ENCODE measurements at places on chromosomes 16 and 17.

GRCh38 chr17:31068291-31068690 is 26.5 kb upstream of the NF1 start:
- DNase-seq: no peak

- no peak for DNase-seq
These were observed 27.8 kb downstream of the GRIN2A start for GRCh38 chr16:10154389-10154788.

DNA sequence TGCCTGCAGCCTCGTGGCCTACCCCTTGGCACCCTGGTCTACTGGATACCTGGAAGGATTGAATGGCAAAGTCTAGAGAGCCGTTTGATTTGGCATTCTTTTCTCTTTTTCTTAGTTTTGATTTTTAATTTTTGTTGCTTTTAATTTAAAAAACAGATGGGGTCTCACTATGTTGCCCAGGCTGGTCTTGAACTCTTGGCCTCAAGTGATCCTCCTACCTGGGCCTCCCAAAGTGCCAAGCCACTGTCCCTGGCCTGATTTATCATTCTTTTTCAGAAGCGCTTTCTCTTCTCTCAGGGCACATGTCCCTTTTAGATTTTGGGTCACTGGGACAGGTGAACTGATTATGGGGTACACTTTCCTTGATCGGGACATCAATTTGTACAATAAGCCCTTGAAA is 10.8 kb downstream of the ZC3H18 start:
- DNase-seq: no peak

GRCh38 chr16:29664091-29664921 is 1.3 kb downstream of the SPN start:
- no peak for DNase-seq

- DNase-seq: peak; percentile 69
These were observed 7.5 kb downstream of the MNT start for GRCh38 chr17:2393174-2393953.

DNA sequence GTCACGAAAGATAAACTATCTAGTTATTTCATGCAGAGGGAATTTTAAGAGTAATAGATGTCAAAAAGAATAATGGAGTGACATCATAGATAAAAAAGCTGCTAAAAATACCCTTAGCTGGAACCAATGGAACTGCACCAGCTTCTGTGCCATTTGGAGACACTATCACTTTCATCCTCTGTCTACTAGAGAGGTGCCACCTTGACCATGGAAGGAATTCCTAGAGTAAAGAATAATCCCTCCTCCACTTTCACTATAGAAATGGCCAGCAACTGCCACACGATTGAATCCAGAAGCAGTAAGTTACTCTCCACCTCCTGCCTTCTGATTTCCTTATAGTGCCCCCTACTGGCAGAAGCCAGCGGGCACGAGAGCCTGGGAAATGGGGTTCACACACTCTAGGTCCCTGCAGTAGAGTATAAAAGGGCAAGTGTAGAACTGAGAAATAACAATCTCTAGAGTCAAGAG is 2.8 kb upstream of the ALDH3A2 start:
- DNase-seq: peak; percentile 63

DNA sequence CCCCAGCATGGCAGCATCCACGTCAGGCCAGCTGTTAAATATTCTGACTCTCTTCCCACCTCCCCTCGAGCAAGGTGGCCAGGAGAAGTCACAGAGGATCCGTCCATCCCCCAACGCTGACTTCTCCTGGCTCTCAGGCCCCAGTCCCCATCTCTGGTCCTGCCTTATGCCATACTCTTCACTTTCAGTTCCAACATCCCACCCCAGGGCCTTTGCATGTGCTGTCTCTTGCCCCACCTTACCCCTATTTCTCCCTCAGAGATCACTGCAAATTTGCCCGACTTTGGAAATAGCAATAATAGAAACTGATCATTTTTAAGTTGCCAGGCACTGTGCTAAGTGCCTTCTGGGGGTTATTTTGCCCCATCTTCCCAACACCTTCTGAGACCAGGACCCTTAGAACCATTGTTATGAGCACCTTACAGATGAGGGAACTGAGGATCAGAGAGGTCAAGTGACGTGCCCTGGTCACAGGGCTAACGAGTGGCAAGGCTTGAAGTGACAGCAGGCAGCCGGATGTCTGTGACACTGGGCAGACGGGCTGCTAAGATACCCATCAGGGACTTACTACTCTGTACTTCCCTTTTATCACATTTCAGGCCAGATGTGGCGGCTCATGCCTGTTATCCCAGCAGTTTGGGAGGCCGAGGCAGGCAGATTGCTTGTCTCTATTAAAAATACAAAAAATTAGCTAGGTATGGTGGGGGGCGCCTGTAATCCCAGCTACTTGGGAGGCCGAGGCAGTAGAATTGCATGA is 17.7 kb downstream of the HID1 start:
- DNase-seq: no peak

GRCh38 chr17:48494335-48494734 is 36.5 kb downstream of the HOXB1 start:
- DNase-seq: peak; percentile 60

- peak; percentile 69 for DNase-seq
These were observed 146.4 kb downstream of the IRX3 start for GRCh38 chr16:54140057-54140787.

GRCh38 chr17:81365601-81366585 is 29.4 kb upstream of the BAHCC1 start:
- peak; percentile 98 for DNase-seq

- DNase-seq: no peak
These were observed 1.4 kb upstream of the CTCF start for GRCh38 chr16:67560827-67561342.

DNA sequence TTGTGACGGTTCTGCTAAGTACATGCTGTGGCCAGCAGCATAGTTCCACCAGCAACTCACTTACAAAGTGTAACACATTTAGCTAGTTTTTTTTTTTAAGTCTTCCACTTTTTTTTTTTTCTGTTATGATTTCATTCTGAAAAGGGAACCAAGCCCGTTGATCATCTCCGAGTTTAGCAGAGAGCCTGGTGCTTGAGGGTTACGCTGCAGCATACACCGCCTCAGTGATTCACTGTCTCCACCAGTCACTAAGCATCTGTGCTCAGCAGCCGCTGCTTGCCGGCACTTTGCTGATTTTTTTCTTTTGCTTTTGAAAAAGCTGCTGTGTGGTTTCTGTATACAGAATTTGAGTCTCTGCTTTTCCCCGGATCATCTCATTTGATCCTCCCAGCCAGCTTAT is 194.5 kb upstream of the CDH13 start:
- no peak for DNase-seq

- DNase-seq: no peak
These were observed 25.3 kb downstream of the LITAF start for GRCh38 chr16:11561454-11561805.

- no peak for DNase-seq
These were observed 7.7 kb downstream of the FOXL1 start for GRCh38 chr16:86585821-86586611.

GRCh38 chr17:8735336-8735939 is 9.2 kb downstream of the CCDC42 start:
- DNase-seq: no peak

DNA sequence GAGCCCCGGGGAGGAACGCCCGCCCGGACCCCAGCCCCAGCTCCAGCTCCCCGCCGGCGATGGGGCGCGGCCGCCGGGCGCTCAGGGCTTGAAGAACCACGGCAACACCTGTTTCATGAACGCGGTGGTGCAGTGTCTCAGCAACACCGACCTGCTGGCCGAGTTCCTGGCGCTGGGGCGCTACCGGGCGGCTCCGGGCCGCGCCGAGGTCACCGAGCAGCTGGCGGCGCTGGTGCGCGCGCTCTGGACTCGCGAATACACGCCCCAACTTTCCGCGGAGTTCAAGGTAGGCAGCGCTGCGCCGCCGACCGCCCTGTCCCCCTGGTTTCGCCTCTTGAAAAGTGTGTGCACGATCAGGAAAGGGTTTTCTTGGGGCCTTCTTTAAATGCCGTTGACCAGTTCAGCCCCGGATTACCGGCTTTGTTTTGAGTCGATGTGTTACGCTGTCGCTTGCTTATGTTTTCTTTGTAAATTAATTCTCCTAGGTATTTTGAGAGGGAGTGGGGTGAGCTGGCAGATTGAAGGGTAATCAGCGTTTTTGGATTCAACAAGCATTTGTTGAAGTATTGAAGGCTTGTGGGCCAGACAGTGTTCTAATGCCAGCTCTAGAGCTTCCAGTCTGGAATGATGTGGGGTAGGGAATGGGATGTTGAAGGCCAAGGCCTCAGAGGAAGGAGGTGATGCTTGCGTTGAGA is 681 bp downstream of the USP43 start:
- peak; percentile 11 for DNase-seq

DNA sequence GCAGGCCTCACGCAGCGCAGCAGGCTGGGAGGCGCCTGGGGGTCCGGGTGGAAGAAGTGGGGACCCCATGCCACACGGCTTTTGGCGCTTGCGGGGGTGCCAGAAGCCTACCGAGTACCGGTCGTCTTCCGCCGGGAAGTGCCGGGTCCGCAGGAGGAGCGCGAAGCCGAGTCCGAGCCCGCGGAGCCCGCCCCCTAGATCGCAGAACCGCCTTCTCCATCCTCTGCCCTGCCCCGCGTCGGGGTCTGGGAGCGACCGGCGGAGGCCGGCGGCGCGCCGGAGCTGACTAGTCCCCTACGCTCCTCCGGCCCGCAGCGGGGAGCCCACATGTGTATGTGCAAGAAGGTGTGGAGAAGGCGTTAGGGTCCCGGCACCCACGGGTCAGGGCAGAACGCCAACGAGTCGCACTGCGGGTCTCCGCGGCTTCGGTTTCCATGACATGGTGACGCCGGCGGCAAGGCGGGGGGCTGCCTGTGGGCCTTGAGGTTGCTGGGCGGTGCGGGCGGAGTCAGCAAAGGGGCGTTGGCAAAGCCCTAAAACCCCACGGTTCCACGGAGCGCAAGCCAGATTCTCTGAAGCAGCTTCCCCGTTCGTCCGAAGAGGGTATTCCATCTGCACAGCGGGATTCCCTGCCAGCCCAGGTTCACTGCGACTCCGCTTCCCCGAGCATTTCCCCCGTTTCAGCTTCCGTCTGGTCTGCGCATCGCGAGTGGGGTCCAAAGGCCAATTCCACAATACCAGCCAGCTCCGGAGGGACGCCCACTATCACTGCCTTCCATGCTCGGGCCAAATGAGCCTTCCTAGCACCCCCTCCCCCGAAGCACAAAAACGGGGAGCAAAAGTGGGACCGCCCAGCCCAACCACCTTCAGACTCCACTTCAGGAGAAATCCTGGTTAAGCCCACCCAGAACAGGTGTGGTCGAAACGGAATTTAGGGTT is 2.3 kb upstream of the LHX1 start:
- no peak for DNase-seq

DNA sequence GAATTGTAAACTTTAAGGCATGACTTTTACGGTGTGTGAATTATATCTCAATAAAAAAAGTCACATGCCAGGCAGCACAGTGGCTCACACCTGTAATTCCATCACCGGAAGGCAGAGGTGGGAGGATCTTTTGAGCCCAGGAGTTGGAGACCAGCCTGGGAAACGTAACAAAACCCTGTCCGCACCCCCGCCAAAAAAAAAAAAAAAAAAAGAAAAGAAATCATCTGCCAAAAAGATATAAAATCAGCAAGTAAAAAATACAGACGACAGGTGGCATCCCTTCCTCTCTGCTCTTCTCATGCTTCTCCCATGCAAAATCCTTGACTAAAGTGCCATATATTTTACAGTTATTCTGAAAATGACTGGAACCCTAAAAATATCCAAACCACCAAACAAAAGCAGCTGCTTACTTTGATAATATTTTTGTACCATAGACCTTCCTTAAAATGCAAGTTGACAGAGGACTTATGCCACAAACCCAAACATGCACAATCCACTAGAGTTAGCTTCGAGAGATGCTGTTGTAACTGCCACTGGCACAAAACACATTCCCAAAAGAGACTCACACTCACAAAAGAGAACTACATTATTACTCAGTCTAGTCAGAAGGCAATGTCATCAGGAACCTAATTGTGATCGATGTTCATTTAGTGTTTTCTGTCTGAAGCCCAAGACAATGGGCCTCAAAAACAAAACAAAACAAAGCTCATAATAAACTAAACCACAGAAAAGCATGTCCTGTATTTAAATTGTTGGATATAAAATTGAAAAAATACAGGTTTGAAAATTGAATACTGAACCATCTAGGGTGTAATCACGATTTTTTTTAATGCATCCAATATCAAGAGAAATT is 2.4 kb downstream of the CRLF3 start:
- DNase-seq: no peak

GRCh38 chr17:48472411-48473281 is 42.6 kb upstream of the SKAP1 start:
- DNase-seq: peak; percentile 96

- no peak for DNase-seq
These were observed 192.8 kb upstream of the CDH11 start for GRCh38 chr16:65314627-65315008.

DNA sequence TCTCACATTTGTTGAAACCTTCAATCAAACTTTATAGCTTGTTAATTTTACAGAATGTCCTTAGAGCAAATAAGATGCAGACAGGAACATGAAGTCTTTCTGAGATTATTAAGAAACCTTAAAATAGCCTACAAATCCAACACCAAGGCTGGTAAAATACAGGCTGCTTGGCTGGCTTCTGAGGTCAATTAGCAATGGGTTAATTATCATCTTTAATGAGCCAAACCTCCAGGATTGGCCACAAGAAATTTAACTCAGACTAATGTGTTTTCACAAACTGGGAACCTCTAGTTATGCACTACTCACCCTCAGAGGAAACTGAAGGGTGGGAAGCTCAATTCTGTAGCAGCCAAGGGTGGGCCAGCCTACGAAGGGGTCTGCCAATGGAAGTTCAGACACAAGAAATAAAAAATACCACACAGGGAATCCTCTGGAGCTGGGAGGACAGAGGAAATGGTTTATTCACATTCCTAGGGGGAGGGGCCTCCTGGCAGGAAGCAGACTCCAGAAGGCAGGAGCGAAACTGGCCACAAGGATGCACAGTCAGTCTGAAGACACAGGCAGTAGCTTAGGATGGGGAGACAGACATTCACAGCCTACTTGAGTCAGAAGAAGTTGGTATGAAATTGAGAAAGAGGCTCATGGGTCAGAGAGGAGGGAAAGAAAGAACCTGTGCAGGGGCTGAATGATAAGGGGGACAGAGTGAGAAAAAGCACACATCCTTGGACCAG is 36.1 kb downstream of the HIC1 start:
- DNase-seq: peak; percentile 98

GRCh38 chr16:70597135-70597835 is 49.1 kb upstream of the IL34 start:
- no peak for DNase-seq

DNA sequence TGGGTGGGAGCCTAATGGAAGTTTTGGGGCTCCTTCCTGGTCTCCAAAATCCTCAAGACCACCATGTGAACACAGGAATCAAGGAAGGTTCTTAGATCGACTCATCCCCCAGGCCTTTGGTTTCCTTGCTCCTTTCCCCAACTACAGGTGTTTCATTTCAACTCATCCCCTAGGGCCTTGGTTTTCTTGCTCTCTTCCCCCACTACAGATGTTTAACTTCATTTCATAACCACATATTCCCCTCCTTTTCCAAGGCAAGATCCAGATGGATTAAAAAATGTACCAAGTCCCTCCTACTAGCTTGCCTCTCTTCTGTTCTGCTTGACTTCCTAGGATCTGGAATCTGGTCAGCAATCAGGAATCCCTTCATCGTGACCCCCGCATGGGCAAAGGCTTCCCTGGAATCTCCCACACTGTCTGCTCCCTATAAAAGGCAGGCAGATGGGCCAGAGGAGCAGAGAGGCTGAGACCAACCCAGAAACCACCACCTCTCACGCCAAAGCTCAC is at the start of gene CCL11:
TSS of gene CCL11 (plus strand) at position 457 of the 507 bp plus-strand sequence. CDS start 67 bp downstream, outside the sequence.
- DNase-seq: no peak

All from amniotic epithelial cell (primary cell).